ENCODE measurements at places on chromosomes 13 and 19. TPM values are rescaled to one million over a fixed set of nuclear protein-coding genes. Genes with fewer than 3 reads are reported as not detected.

DNA sequence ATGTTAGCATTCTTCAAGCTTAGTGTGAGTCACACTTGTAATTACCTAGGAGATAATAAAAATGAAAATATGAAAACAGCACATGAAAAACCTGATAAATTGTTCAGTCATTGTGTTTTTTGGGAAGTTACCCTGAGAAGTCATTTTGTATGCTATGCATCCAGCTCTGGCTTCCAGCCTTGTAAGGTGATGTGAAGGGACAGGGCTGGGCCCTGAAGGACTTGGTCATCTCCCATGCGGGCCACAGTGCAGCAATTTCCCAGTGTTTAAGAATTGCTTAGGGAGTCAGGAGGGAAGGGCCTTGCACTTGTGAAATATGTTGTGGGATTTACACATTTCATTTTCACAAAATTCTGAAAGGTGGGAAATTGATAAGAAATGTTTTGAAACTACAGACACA is 41.3 kb downstream of the ARHGEF7 start:
- peak; percentile 12 for DNase-seq

DNA sequence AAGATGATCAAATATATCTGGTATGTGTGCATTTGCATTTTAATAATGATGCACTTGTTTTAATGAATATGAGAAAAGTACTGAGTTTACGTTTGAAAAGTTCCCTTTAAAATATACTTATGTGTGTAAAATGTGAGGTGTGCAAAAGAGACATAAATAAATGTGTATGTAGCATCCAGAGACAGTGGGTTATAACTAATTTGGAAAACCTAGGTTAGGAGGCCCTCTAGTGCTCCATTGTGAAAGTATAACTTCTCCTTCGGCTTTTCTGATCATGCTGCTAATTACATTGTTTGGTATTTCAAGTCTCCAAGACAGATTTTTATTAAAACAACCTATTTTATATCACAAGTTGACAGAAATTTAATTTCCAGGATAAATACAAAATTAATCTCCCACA is 30.1 kb downstream of the SCEL start:
- peak; percentile 8 for DNase-seq

DNA sequence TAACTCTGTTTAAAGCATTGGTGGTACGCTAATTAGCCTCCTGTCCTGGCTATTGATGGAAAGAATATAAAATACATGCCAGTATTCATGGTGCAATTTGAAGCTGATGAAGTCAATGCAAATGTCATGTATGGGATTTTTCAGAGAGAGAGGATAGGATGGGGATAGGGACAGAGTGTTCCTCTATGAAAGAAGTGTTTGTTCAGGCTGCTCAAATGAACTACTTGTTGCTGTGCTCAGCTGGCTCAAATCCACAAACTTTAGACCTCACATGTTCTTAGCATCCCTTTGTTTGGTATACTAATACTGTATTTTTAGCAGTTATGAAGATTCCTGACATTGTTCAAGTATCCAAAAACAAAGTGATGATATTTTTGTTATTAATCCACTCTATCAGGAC is 116.5 kb downstream of the SLITRK1 start:
- no peak for DNase-seq

DNA sequence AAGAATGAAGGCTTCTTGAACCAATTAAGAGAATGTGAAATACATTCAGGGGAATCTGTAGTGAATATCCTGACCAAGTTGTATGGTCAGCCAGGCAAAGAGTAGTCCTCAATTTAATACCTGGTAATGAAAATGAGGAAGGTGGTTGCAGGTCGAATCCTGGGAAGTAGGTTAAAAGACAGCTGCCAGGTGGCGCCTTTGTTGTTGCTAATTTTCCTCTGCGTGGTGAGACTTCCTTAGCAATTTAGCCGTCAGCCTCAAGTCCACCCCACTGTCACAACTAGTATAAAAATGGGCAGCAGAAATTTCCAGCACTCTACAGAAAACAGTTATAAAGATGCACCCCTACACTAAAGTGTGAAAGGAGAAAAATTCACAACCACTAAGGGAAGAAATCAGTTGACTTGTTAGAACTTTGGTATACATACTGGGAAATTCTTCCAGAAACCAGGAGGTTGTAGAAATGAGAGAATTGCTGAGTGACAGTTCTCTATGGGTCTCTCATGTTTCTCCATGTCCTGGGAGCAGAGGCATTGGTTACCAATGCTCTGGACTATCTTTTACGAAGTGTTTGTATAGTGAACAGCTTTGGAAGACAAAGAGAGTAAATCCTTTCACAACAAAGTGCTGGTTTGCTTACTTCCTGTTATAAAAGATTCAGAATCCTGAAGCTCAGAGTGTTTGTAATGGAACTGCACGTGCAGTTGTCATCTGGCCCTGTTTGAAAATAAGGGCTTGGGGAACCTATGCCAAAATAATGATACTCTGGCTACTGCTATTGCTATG is 235.9 kb downstream of the NHLRC3 start:
- DNase-seq, result peak; percentile 23

DNA sequence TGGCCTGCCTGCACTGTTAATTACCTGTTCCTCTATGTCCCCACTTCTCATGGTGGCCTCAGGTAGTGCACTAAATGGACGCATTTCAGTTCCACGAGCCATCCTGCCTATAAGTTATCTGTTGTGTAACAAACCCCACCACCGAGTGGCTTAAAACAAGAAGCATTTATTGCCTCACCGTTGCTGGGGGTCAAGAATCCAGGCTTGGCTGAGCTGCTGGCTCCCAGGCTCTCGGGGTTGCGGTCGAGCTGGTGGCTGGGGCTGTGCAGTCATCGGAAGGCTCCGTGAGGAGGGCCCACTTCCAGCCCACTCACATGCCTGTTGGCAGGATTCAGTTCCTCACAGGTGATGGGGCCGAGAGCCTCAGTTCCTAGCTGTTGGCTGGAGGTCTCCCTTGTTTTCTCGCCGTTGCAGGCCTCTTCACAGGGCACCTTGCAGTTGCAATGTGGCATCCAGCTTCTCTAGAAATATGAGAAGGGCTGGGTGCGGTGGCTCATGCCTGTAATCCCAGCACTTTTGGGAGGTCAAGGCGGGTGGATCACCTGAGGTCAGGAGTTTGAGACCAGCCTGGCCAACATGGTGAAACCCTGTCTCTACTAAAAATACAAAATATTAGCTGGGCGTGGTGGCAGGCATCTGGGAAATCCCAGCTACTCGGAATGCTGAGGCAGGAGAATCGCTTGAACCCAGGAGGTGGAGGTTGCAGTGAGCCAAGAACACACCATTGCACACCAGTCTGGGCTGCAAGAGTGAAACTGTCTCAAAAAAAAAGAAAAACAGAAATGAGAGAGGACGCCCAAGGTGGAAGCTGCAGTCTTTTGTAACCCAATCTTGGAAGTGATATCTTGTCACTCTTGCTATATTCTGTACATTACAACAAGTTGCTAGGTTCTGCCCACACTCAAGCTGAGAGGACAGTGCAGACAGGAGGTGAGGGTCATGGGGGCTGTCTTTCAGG is 6.5 kb upstream of the PTOV1 start:
- DNase-seq, result no peak

DNA sequence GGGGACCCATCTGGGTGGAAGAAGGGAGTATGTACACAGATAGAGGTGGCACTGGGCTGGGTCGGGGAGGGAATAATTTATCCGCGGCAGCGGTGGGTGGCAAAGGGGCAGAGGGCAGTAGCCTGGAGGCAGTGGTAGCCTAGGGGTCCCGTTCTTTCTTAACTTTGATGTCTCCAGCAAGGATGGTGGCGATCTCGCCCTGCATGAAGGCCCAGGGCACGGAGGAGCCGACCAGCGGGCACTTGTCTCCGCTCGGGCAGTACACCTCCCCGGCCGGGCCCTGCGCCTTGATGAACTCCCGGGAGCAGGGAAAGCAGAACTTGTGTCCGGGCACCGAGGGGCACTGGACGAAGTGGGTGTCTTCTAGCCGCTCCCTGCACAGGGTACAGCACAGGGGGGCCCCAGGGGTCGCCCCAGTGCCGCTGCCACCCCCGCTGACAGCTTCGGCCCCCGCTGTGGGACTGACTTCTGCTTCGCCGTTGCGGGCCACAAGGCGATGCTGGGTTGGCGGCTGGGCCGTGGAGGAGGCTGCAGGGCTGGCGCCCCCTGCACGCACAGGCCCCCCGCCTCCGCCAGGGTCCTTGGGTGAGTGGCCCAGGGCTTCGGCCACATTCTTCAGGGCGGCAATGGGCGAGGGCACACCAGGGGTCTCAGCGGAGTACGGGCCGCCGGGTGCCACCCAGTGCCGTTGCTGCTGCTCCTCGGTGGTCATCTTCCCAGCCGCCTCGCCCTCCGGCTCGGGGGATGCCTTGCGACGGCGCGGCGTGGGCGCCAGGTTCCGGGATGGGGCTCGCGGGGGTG is 1.9 kb downstream of the IRF2BP1 start:
- no peak for DNase-seq

The RFPL4AL1 gene
- total RNA-seq, result not detected

The PRR36 gene
- not detected for total RNA-seq

DNA sequence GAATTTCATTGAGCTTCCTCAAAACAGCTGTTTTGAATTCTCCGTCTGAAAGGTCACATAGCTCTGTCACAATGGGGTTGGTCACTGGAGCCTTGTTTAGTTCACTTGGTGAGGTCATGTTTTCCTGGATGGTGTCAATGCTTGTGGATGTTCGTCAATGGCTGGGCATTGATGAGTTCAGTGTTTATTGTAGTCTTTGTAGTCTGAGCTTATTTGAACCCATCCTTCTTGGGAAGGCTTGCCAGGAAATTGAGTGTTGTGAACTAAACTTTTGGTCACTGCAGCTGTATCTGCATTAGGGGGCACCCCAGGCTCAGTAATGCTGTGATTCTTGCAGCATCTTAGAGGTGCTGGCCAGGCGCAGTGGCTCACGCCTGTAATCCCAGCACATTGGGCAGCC is 22.0 kb downstream of the BLOC1S3 start:
- peak; percentile 51 for DNase-seq

DNA sequence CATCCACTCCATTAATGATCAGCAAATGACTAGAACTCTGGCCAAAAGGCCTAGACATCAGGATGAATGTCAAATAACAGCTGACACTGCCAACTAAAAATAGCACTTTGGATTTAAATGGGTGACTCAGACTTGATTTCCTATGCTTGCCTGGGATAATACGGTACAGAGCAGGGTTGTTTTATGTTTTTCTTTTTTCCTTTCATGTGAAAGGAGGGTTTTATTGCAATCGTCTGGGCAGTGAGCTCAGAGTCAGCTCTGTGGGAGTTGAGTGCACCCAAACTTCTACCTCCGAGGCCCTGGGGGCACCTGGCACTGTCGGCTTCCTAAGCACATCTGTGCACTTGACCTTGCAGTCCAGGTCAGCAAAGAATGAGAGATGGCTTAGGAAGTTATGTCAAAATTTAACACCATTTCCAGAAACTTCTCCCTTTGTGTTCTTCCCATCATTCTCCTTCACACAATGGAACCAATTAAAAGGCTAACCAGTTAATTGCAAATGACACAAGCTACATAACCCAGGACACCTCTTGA is 134.1 kb downstream of the LACC1 start:
- peak; percentile 79 for DNase-seq

The SHC2 gene
- not detected for total RNA-seq

GRCh38 chr19:15300533-15301197 is 31.7 kb downstream of the BRD4 start:
- no peak for DNase-seq

- DNase-seq, result no peak
These were observed 49.9 kb downstream of the TBC1D4 start for GRCh38 chr13:75432045-75432444.

GRCh38 chr19:2048104-2048958 is 2.7 kb downstream of the MKNK2 start:
- no peak for DNase-seq

DNA sequence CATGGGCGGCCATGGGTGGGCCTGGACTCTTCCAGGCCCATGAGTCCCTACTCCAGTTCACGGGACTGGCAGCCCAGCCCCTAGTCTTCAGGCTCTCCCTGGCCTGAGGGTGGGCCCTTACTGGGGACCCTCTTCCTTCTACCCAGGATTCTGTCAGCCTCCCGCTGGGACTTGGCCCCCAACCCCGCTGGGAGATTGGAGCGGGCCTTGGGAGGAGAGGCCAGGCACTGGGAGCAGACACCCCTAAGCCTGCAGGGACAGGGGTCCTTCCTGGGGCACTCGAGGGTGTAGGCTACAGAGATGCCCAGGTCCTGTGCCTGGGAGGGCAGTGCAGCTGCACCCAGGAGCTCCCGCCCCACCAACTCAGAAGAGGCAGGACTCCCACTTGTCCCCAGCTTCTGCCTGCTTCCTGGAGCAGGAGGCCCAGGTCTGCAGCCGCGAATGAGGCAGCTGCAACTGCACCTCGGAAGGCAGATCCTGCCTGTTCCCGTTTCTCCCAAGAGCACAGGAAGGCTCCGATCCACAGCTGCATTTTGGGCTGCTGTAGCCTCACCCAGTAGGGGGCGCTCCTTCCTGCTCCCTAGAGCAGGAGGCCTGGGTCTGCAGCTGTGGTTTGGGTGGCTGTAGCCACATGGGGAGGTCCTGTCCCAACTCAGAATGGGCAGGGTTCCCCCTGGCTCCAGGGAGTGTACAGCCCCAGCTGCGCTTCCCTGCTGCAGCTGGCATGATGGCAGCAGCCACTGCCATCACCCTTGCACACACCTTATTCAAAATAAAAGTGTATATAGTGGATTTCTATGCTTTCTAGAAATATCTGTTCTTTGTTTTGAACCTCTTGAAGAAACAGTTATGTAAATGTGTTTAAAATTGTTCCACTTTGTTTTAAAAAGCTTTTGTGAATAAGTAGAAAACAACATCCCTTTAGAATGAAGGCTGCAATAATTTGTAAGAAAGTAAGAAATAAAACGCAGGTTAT is 46.8 kb downstream of the TEX26 start:
- DNase-seq, result no peak

The SYNE4 gene
- total RNA-seq, result not detected

The CARD8 gene
- 6.7 TPM for total RNA-seq

- peak; percentile 78 for DNase-seq
These were observed 13.2 kb downstream of the LNX2 start for GRCh38 chr13:27607125-27607524.

DNA sequence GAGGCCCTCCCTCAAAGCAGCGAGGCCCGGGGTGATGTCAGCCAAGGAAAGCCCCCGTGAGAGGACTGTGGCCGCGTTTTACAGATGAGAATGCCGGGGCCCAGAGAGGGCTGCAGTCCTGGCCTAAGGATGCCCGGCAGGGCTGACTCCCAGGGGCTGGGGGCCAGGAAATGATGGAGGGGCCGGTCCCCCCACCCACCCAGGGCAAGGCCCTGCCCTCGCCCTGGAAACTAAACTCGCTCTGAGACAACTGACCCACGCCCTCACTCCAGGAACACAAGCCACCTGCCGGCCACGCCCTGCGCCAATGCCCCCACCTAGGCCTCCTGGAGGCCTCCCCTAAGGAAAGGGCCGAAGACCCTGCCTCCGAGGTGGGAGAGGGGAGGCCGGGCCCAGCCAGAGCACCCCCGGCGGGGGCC is 7.2 kb downstream of the ZBTB7A start:
- no peak for DNase-seq

The HIF3A gene
- not detected for total RNA-seq

The SPACA4 gene
- not detected for total RNA-seq
